Thyroid gland (tissue), 4 donors: ENCODE measurements at places on chromosomes 16 and 17. TPM values are rescaled to one million over a fixed set of nuclear protein-coding genes. Genes with fewer than 3 reads are reported as not detected.

SPAG7 gene
- total RNA-seq = 67.0 TPM

DNA sequence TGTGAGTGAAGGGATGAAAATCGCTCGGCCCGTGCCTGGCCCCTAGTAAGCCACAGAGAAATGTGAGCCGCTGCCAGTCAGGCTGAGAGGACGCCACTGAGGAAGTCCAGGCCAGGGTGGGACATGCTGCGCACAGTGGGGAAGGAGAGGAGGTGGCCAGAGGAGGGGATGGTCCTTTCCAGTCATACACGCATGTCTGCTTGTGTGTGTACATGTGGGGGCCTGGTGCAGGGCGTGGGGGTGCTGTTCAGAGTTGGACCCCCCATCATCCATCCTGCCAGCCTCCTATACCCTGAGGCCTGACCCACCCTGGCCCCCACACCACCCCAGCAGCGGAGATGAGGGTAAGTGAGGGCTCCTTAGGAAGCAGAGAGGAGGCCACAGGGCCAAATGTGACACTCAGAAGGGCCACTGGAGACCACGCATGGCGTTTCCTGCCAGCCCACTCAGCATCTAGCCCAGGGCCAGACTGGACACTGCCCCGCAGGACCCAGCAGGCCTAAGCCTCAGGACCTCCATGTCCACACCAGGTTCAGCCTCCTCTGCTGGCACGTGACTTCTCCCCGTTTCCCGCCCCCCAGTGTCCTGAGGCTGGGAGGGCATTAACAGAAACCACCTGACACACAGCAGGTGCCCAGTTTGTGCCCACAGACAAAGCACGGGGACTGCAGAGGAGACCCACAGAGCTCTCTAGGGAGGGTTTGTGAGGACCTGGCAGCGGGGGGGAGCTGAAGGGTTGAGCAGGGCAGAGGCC is 7.0 kb downstream of the DOC2A start:
- no peak for DNase-seq

DNA sequence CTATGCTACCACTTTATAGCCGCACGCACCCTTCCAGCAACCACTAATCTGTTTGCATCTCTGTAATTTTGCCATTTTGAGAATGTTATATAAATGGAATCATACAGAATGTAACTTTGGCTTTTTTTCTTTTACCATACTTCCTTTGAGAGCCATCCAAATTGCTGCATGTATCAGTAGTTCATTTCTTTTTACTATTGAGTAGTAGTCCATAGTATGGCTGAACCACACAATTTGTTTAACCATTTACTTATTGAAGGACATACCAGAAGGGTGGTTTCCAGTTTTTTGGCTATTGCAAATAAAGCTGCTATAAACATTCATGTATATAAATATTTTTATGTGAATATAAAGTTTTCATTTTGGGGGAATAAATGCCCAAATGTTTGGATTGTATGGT is 8.8 kb downstream of the TENT4B start:
- DNase-seq = no peak

DNA sequence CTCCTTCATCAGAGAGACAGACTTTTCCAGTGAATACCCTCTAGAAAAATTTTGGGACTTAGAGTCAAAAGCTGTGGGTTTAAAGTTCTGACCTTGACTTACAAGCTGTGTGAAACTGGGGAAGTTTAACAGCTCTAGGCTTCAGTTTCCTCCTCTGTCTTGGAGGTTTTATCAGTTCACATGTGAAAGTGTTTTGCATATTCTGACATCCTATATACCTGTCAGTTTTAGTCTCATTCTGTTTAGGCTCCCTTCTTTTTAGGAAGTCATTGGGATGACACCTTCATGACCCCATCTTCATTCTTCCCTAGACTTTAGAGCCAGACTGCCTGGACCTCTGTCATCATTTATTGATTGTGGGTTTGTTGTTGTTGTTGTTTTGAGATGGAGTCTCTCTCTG is 44.4 kb downstream of the YPEL2 start:
- no peak for DNase-seq

ALOX15 gene
- not detected for total RNA-seq
